Activated CD4-positive, alpha-beta T cell treated with anti-CD3 and anti-CD28 coated beads, Interleukin-2, amount 10 ng/mL, durations not matched to agents 24 days and 14 days (primary cell): ENCODE measurements at places on chromosomes 4 and X. TPM values are rescaled to one million over a fixed set of nuclear protein-coding genes. Genes with fewer than 3 reads are reported as not detected.
A peak's percentile ranks its signal among the peaks of the same experiment; 100 is the strongest.

GRCh38 chr4:112284166-112284565, 1.5 kb downstream of the TIFA start:
- peak; percentile 67 for DNase-seq

DNA sequence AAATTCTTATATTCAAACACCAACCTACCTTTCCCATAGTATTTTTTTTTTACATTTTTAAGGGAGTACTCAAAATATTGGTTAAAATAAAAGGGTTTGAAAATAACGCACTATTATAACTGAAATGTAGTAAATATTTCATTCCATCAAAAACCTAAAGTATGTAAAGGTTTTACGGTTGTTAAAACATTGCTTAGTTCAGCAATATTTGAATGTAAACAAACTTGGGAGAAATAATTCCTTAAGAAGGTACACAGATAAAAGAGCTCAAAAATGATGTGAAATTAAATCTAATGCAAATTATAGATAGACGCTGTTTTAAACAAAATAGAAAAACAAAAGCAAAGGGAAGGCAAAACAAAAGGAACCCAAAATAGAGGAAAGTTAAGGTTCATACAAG, 1476.9 kb downstream of the PCDH18 start:
- DNase-seq = no peak

DNA sequence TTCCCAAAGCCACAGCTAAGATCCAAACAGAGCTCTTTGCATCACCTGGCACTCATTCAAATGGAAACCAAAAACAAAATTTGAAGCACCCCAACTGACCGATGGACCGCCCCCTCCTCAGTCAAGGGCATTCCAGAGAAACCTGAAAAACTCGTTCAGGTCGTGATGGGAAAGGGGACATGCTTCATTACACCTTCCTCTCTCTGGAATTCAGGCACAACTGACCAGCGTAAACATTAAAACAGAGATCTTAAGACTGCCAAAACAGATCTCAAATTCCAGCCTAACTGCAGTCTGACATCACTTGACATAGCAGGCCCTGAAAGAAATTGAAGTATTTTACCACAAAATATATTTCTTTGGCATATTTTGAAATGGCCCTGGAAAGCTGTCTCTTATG, 28.5 kb downstream of the PTTG2 start:
- no peak for DNase-seq

GRCh38 chrX:51148848-51149247, 183.8 kb upstream of the NUDT10 start:
- DNase-seq = no peak

- DNase-seq = peak; percentile 86
These were observed 141.4 kb downstream of the PPP3CA start for GRCh38 chr4:101205916-101206315.

DNA sequence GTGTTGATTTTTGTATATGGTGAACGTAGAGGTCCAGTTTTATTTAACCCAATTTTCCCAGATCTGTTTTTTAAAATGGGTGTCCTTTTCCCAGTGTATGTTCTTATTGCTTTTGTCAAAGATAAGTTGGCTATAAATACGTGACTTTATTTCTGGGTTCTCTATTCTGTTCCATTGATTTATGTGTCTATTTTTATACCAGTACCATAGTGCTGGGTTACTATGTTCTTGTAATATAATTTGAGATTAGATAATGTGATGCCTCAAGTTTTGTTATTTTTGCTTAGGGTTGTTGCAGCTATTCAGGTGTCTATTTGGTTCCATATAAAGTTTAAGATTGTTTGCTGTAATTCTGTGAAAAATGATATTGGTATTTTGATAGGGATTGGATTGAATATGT, 749.1 kb upstream of the GRIA3 start:
- no peak for DNase-seq

DNA sequence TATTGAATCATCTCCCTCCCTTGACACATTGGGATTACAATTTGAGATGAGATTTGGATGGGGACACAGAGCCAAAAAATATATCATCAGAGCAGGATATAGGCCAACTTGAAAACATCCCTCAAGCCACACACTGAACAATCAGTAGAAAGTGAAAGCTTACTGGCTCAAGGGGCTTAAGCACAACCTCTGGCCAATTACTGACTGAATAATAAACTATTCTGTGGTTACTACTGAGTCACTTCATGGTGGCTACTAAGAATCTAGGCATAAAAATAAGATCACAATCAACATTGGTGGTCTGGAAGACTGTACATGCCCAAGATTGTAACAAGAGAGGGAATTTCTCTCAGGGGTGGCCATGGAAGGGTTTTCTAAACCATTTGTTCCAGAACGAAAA, 27.4 kb upstream of the GPR174 start:
- no peak for DNase-seq

- no peak for DNase-seq
These were observed 163.3 kb upstream of the PRDX4 start for GRCh38 chrX:23503835-23504539.

GRCh38 chrX:119273420-119274192, 37.5 kb downstream of the PGRMC1 start:
- peak; percentile 82 for DNase-seq

- DNase-seq = peak; percentile 82
These were observed 41.3 kb downstream of the DOCK11 start for GRCh38 chrX:118536687-118537461.

The CNGA1 gene
- not detected in 2 replicates for total RNA-seq

The NUDT11 gene
- total RNA-seq = 3.4 and 3.6 TPM in 2 replicates

The ZCCHC18 gene
- 0.35 and 0.69 TPM in 2 replicates for total RNA-seq

The VAMP7 gene
- 25.8 and 28.7 TPM in 2 replicates for total RNA-seq

The ASB9 gene
- total RNA-seq = 0.24 and 0.33 TPM in 2 replicates

The CSN1S1 gene
- total RNA-seq = not detected in 2 replicates
